Left cardiac atrium (tissue), 4 donors: ENCODE measurements at places on chromosomes 7 and 10. TPM values are rescaled to one million over a fixed set of nuclear protein-coding genes. Genes with fewer than 3 reads are reported as not detected.

The LIPA gene
- 45.7 TPM for total RNA-seq

The CYP3A4 gene
- total RNA-seq: 0.34 TPM

The NFE2L3 gene
- 1.7 TPM for total RNA-seq

The AGAP4 gene
- total RNA-seq: 7.7 TPM

The KCP gene
- 0.31 TPM for total RNA-seq

The SYT15 gene
- 4.6 TPM for total RNA-seq

- DNase-seq: no peak
Observed at GRCh38 chr7:20785157-20786048, 1.3 kb downstream of the SP8 start.

DNA sequence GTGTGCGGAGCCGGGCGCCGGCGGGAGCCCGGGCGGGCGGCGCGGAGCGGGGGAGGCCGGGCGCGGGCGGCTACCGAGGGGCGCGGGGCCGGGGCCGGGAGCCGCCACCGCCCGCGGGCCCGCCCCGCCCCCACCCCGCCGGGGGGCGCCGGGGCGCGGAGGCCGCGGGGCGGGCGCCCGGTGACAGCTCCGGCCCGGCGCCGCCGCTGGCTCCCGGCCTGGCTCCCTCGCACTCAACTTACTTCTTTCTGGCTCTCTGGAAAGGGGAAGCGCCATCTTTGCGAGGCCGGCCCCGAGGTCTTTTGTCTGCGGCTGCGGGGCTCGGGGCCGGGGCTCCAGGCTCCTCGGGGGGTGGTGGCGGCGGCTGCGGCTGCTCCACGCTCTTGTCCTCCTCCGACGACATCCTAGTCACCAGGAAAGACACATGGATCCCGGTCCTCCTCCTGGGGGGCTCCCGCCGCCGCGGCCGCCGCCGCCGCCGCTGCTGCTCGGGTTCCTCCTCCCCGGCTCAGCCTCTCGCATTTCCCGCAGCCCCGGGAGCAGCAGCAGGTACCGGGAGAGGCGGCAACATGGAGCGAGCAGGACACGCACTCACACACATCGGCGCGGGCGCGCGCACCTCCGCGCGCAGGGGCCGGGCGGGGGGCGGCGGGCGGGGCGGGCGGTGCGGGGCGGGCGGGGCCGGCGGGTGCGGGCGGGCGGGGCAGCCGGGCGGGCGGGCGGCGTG is at the start of gene KMT2C:
Gene KMT2C, minus strand, starts transcription at position 620 of the 727 bp plus-strand sequence. Its CDS starts 217 bp downstream, at position 403.
- peak; percentile 54 for DNase-seq

DNA sequence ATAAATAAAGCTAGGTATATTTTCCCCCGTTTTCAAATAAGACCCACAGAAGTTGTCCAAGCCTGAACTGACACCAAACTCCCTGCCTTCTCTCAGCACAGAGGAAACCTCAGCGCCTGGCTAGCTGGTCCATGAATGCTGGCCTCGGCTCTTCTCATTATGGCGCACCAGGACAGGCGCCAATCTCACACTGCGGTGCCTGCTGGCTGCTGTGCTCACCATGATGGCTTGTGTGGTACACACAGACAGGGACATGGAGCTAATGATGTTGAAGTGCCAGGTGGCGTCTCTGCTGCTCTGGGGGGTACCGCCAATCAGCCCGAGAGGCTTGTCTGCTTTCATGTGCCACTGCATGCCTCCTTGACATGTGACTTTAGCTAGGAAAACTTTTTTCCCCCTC is 43.2 kb upstream of the USP6NL start:
- no peak for DNase-seq
